ENCODE measurements at places on chromosomes 6 and 20.
A peak's percentile ranks its signal among the peaks of the same experiment; 100 is the strongest.

DNA sequence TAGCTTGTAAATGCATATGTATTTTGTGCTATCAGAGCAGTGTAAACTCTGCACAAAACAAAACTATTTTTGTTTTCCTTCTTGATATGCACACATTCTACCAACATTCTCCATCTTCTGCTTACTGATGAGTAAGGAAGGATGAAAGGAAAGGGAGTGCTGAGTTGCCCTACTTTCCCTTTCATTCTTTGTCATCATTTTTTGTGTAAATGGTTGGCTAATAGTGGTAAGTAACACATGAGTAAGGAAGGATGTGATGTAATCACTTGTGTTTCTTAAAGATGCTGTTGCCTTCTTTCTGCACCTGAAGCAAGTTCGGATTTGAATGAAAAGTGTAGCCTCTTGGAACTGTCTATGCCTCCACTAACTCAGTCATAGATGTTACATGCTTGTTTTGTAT lies 4.6 kb upstream of the REV3L start:
- peak; percentile 83 for DNase-seq

DNA sequence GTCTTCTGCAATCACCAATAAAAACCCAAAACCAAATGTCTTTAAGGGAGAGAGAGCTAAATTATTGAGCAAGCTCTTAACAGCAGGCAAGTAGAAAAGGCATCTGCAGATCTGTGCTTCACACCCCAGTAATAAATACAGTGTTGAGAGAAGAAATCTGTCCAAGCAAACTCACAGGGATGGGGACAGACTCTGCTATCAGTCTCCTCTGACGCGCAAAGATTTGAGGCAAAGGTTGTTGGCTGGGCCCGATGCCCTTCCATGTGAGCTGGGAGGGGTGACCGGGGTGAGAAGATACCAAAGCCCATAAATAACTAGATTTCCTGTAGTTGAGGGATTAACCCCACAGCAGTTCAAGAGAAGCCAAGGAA lies 315.2 kb upstream of the SOX4 start:
- peak; percentile 24 for DNase-seq

- no peak for DNase-seq
Observed at GRCh38 chr20:10861619-10862018, 187.8 kb upstream of the JAG1 start.

DNA sequence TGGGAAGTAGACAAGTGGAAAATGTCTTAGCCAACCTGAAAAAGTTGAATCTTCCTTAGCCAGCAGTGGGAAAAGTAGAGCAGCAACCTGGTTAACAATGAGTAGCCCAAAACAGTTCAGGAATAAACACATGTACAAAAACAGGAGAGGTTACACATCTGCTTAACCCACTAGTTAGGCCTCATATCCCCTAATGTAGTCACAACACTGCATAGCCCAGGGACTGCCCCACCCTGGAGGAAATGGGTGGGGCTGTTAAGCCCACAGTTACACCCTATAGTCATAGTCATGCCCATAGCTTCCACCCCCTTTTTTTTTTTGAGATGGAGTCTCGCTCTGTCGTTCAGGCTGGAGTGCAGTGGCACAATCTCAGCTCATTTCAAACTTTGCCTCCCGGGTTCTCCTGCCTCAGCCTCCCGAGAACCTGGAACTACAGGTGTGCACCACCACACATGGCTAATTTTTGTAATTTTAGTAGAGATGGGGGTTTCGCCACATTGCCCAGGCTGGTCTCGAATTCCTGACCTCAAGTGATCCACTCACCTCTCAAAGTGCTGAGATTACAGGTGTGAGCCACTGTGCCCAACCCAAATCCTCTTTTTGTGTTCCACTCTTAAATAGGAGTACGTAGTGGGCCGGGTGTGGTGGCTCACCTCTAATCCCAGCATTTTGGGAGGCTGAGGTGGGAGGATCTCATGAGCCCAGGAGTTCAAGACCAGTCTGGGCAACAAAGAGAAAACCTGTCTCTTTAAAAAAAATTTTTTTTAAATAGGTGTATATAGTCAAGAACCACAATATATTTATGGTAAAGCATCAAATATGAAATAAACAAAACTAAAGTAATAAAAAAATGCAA lies 24.5 kb downstream of the ILRUN start:
- peak; percentile 56 for DNase-seq

DNA sequence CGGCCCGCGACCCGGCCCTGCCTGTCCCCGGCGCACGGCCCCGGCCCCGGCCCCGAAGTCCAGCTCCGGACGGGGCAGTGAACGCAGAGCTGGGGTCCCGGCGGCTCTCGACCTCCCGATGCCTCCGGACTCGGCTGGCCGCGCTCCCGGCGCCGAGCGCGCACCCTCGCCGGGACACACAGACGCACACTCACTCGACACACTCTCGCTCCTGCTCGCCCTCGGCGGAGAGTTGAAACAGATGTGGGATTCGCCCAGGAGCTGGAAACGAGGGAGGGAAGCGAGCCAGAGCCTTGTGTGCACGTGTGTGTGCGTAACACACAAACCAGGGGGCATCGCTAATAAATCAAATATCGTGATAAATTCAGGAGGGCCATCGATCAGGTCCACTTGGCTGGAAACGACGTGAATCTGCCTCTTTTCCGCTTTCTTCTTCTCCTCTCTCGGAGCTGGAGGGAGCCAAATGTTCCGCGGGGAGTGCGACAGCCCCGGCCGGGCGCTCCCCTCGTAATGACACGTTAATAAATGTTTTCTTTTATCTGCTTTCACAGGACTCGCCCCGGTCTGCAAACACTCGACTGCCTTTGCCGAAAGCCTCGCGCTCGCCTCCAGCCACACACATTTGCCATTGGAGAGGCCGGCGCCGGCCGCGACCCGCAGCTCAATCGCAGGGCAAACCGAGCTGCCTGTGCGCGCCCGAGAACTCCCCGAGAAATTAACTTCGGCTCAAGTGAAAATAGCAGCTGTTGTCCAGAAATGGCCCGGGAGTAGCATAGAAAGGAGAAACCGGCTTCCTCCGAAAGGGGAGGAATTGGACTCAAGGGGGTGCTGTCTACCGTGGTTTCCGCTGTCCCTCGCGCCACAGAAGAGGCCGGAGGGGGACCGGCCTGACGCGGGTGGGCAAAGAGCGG lies 828 bp upstream of the SULF2 start:
- DNase-seq: peak; percentile 83

GRCh38 chr6:10221178-10221577 lies 193.7 kb downstream of the TFAP2A start:
- DNase-seq: no peak
